ENCODE measurements at places on chromosomes 12 and 14.

DNA sequence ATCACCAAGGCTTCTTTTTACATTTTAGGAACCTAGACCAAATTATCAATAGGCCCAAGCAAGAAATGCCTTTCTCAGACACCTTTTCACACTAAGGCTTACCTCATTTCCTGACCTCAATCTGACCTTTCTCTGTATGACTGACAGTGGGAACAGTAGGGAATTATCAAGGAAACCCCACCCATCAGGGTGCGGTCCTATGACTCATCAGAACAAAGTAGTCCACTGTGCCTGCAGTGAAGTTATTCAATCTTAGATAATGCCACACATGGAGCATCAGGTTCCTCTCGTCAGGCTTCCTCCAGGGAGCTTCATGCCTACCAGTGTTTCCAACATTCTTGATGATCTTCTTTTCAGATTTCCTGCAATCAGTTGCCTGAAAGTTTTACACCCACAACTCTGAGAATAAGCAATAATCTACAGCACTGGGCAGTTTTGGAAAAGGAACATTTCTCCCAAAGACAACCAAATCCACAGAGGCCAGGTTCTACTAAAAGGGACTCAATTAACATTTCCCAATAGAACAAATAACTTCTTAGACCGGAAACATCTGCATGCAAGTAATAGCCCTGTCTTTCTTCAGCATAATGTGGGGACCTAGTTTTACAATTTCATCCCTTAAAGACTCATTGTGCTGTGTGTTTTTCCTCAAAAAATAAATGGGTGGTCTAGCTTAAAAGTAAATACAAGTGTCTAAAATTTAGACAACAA lies 35.9 kb upstream of the TMTC2 start:
- no peak for DNase-seq

DNA sequence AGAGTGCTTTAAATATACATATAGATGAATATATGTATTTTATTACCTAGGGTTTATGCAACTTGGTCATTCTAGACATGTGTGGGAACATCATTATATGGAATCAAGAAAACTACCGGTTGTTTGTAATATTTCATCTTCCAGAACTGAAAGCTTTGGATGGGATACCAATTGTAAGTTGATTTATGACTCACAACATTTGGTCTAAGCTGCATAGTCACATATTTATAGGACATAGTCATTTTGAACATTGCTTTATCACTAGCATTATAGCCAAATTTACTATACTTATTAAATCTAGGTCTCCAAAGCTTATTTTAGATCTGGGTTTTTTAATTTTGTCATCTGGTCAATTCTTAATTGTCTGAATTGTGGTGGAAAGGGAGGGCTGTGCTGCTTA lies 83.7 kb upstream of the PCNX4 start:
- no peak for DNase-seq

- DNase-seq: no peak
Measured at GRCh38 chr12:104741497-104742367, 216.4 kb downstream of the SLC41A2 start.

DNA sequence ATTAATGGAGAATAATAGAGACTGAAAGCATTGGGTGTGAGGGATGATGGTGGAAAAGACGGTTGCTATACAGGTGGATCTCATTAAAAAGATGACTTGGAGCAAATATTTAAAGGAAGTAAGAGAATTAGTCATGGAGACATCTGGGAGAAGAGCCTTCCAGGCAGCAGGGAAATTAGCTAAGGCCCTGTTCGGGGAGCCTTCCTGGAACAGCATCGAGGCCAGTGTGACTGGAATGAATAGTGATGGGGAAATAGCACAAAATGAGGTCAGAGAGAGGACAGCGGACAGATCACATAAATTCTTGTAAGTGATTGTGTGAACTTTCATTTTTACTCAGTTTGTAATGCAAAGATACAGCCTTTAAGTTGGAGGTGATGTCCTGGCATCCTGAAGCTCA lies 842.3 kb downstream of the SLC6A15 start:
- DNase-seq: no peak

DNA sequence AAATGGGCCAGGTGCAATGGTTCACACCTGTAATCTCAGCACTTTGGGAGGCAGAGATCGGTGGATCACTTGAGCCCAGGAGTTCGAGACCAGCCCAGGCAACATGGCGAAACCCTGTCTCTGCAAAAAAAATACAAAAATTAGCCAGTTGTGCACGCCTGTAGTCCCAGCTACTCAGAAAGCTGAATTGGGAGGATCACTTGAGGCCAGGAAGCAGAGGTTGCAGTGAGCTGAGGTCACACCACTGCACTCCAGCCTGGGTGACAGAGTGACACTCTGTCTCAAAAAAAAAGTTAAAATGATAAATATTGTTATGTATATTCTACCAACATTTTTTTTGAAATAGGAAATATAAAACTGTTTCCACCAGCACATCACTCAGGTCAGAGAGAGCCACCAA lies 64.9 kb downstream of the NDUFA12 start:
- DNase-seq: no peak

DNA sequence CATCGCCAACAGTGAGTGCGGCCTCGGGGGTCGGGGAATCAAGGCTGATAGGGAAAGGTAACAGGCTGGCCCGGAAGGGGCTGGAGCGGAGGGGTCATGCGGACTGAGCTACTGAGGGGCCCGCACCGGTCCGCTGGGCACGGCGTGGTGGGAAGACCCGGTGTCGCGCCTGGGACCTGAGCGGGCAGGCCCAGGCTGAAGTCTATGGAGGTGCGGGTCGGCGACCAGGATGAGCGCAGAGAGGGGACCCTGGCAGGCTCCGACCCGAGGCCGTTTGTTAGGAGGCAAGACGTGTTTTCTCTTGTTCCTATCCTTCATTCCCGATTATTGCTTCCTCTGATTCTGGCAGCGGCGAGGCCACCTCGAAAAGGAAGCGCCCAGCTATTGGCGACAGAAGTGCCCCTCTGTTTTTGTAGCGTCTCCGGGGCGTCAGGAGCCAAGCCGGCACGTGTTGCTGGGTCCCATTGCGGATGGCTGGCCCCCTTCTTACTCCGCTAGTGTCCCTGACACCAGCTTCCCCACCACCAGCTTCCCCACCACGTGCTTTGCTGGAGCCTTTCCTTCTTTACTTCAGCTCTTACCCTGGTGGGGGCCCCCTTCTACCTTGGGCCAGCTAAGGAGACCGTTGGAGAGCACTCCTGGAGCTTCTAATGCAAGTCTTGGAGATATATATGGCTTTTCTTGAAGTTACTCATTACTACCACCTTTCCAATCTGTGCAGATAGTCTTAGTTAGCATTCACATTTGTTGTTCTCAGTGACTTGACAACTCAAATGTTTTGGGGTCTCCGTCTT lies 653 bp downstream of the PA2G4 start:
- DNase-seq: no peak

DNA sequence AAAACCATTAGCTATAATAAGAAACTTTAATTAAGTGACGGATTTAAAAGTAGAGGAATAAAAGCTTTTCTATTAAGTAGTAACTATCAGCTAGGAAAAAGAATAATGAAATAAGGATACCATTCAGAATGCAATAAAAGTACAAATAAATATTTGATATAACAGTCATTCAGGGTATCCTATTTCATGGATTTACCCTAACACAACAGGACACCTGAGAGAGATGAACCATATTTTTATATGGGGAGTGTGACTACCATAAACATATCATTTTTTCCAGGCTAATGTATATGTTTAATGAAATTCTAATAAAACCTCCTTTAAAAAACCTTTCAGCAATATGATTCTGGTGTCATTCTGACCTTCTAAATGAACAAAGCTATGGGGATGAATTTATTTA lies 393.8 kb downstream of the SNAPC1 start:
- no peak for DNase-seq

DNA sequence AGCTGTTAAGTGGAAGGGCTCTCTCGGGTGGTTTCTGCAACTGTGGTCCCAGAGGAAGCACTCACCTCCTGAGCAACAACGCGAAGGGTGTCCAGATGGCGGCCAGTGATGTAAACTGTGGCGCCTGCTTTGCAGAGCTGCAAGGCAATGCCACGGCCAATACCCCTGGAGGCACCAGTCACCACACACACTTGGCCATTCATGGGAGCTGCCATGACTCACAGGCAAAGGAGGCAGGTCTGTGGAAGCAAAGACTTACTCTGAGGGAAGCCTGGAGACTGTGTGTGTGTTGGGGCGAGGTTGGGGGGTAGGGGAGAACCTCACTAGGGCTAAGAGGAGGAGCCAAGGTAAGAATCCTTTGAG lies 707 bp downstream of the DHRS1 start:
- DNase-seq: no peak

GRCh38 chr14:29215853-29216252 lies 449.3 kb downstream of the FOXG1 start:
- DNase-seq: no peak

GRCh38 chr14:67833403-67833802 lies 13.8 kb downstream of the RAD51B start:
- no peak for DNase-seq

DNA sequence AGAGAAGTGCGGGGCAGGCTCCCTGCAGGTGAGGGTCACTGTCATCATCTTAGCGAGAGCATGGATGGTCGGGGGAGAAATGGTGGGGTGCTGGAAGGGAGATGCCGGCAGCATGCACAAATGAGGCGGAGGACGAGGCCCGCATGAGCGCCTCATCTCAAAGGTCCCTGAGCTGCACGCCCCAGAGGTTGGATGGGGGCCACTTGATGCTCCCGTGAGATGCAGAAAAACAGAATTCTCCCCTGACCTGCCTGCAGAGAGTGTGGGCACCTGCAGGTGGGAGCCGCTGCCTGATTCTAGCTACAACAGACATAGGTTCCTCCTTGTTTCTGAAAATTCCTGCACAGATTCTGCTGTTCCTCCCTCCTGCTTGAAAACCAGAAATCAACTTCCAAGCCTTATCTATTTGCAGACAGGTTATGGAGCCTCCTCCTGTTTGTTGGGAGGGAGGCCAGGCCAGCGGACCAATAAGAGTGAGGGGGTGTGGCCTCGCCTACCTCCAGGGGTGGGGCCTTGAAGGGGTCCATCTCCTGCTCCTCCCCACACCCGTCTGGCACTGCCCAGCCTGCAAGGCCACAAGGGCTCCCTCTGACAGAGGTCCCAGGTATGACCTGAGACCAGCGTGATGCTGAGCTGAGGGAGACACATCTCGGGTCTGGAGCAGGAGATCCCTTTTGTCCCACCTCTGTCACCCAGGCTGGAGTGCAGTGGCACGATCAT lies 67.2 kb downstream of the KDM2B start:
- DNase-seq: no peak

- DNase-seq: no peak
Measured at GRCh38 chr12:52236386-52237050, 3.5 kb downstream of the KRT7 start.

DNA sequence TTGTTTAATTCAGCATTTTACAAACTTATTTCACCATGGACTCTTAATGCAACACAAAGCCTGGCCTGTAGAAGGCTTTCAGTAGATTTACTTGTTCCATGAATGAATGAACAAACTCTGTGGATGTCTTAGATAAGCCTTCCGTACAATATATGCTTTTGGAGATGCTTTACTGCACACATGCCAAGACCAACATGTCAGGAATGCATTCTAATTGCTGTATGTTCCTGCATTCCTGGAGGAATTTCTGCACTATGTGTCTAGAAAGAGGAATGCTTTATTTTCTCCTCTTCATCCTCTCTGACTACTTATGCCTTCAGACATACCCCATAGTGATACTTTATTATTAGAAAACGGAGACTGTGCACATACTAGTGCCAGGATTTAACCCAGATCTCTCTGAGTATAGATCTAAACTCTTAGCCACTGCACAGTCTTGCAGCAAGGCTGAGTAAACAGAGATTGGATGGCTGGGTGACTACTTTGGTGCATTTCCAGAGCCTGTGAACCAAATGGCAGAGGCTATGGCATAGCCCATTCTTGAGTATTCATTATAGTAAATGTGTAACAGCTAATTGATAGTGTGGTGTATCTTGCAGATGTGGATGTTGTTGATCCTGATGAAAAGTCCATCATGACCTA lies 108.2 kb downstream of the SYNE2 start:
- DNase-seq: no peak

GRCh38 chr14:29216268-29217232 lies 450.0 kb downstream of the FOXG1 start:
- DNase-seq: no peak

Data from SIG-M5 (cell line).